NK-92 treated with Interleukin-12 subunit alpha and Interleukin-12 subunit beta, amount 100 ng/mL, for 24 hours (cell line): ENCODE measurements at places on chromosomes 2 and 18.

DNA sequence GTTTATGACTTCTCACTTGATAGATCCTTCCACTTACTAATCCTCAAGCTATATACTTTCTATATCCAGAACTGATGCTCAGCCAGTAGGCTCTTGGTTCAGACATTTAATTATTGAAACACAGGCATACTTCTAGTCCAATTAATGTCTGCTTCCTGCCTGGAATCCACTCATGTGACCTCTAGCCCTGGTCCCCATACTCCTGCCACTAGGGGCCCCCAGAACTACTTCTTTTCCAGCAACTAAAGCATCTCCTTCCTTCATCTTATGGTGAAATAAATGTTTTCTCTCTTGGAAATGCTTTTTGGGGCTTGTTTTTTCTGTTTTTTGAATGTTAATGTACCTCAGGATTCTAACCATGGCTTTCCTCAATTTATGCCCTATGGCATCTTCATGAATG lies 527.6 kb downstream of the SATB2 start:
- DNase-seq: no peak

GRCh38 chr2:12035029-12035720 lies 288.7 kb downstream of the LPIN1 start:
- no peak for DNase-seq

GRCh38 chr18:3748086-3748485 lies 298.1 kb downstream of the TGIF1 start:
- no peak for DNase-seq

- DNase-seq: no peak
Measured at GRCh38 chr18:55268151-55268601, 308.9 kb upstream of the CCDC68 start.

GRCh38 chr2:33535421-33535820 lies 59.0 kb downstream of the RASGRP3 start:
- no peak for DNase-seq

- no peak for DNase-seq
Measured at GRCh38 chr2:168243061-168243460, 4.3 kb downstream of the STK39 start.

- no peak for DNase-seq
Measured at GRCh38 chr2:4255491-4255890, 552.1 kb downstream of the DCDC2C start.

- DNase-seq: peak; percentile 45
Measured at GRCh38 chr2:168738062-168738461, 64.4 kb upstream of the NOSTRIN start.
